H1 (cell line): ENCODE measurements at places on chromosomes 7 and 10.

- DNase-seq, result no peak
These were observed 34.6 kb upstream of the TPST1 start for GRCh38 chr7:66170309-66171231.

- DNase-seq, result no peak
These were observed 174.4 kb downstream of the TAX1BP1 start for GRCh38 chr7:27914409-27914808.

GRCh38 chr10:79178614-79179163 is 109.9 kb downstream of the ZMIZ1 start:
- DNase-seq, result no peak

GRCh38 chr10:121747163-121747775 is 149.0 kb upstream of the FGFR2 start:
- DNase-seq, result no peak

- DNase-seq, result no peak
These were observed 36.5 kb downstream of the JMJD1C start for GRCh38 chr10:63429281-63429680.

GRCh38 chr7:29955799-29956486 is 33.7 kb downstream of the SCRN1 start:
- DNase-seq, result no peak

DNA sequence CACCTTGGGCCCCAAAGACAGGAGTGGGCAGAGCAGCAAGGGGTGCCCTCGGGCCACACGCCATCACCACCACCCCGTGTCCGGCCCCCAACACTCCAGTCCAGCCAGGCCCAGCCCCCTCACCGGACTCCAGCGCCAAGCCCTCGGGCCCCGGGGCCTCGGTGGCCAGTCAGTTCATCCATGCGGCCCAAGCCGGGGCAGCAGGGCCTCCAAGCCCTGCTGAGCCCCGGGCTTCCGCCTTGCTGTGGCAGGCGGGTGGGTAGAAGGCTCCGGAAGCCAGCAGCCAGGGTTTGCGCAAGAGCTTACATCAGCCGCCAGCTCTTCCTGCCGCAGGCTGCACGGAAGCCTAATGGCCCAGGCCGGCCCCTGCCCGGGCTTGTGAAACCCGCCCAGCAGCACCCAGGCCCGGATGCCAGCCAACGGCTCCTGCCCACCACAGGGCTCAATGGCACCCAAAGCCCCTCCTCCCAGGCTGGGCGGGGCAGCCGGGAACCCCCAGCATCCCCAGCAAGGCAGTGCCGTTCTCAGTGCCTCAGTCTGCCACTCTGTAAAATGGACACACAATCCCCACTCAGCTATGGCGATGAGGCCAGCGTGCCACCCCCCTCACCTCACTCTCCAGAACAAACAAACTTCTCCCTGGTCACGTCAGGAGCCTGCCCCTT is 26.5 kb downstream of the TNRC18 start:
- DNase-seq, result no peak
